ENCODE measurements at places on chromosomes 4 and X.

DNA sequence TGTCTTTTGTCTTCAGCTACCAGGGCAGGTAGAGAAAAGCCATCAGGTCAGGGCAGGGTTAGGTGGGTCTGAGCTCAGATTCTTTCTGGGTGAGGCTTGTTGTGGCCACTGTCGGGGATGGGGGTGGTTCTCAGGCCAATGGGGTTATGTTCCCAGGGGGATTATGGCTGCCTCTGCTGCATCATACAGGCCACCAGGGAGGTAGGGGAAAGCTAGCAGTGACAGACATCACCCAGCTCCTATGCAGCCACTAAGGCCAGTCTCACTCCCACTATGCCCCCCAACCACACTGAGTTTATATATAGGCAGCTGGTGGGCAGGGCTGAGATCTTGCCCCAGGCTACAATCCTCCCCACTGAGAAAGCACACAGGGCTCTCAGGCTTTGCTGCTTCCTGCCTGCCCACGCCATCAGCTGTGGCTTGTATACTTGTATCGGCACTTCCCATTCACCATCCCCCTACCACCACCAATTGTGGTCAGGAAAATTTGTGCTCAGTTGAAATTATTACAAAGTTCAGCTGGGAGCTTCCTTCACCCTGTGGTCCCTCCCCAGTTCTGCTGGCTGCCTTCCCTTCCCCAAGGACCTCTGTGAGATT, 72.6 kb upstream of the PTPN13 start:
- no peak for DNase-seq

DNA sequence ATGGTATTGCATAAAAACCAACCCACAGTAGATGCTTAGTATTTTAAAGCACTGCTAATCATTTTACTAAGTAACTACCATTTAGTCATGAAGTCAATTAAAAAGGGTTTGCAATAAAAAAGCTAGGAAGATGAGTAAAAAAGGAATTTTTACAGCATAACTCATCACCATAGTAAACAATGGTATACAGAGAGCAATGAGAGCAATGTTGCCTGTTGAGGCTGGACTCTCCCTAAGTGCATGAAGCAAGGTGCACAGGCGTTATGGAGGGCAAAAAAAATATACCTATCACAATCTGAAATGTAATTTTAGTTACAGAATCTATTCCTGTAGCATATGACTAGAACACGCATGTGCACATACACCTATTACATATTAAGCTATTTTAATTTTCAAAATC, 129.6 kb upstream of the BMP3 start:
- DNase-seq: no peak

GRCh38 chr4:112818594-112818965, 181.6 kb downstream of the LARP7 start:
- no peak for DNase-seq

- DNase-seq: no peak
Measured at GRCh38 chr4:102411408-102411807, 66.1 kb upstream of the SLC39A8 start.

DNA sequence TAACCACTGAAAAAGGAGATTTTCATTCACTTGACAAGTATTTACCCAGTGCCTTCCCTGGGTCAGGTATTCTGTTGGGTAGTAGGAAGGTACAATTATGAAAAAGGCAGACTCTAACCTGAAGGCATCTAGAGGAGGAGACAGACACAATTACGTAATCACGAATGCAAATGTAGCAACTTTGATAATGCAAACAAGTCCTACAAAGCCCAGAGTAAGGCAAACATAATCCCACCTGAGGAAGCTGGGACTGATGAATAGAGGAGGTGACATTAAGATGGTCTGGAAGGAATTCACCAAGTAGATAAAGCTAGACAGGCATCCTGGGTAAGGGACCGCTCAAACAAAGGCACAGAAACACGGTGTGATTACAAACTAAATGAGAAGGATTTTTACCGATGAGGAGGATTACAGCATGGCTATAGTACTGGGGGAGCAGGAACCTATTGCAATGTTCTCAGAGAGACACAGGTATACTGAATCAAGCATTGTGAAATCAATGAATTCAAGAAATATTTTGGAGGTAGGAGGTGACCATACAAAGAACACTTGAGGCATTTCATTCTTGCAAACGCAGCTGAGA, 37.1 kb downstream of the TMEM150C start:
- DNase-seq: no peak

- no peak for DNase-seq
Measured at GRCh38 chrX:16205840-16206239, 38.6 kb downstream of the MAGEB17 start.

DNA sequence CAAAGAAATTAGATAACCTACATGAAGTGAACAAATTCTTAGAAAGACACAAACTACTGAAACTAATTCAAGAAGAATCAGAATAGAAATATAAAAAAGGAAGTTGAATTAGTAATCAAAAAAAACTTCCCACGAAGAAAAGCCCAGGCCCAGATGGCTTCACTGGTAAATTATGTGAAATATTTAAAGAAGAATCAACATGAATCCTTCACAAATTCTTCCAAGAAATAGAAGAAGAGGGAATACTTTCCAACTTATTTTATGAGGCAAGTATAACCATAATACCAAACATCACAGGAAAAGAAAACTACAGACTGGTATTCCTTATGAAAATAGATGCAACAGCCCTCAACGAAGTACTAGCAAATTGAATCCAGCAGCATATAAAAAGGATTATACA, 30.7 kb downstream of the MOSPD2 start:
- DNase-seq: no peak

GRCh38 chrX:1750267-1750666, 135.4 kb downstream of the ASMT start:
- no peak for DNase-seq

DNA sequence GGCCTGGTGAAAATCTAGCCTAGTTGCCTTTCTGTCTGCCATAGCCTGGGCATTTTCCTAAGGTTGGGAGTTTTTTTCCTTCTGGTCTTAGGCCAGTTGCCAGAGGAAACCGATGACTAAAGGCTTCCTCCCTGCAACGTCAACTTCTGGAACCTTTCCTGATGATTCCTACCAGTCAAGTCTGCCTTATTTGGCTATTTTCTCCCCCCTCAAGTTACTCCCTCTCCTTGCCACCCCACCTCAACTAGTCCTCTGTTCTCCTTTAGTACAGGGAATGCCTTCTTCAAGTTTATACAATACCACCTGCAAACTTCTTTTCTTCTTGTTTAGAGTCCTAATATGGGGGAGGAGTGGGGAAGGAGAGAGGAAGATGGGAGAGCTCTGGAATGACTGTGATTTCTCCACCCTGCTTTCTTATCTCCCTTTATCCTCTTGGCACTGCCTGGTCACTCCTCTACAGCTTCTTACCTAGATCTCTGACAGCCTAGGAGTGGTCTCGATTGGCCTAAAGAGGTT, 10.6 kb downstream of the MSN start:
- DNase-seq: no peak

- no peak for DNase-seq
Measured at GRCh38 chrX:51163730-51164129, 168.9 kb upstream of the NUDT10 start.

DNA sequence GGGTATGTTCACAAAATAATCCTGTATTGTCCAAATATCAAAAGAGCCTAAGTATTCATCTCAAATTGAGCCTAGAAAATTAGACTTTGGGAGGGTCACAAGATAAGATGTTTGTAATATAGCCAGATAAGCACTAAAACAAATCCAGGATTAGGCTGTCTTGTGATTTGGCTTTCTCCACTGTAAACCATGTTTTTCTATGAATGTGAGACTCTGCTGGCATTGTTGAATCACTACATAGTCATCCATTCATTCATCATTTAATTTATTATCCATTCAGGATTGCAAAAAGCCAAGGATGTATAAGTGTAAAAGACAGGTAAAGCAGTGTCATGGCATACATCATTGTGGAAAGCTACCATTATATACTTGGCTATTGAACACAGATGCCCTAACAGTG, 148.0 kb downstream of the GRID2 start:
- no peak for DNase-seq

GRCh38 chrX:128805236-128805635, 718.1 kb downstream of the SMARCA1 start:
- DNase-seq: no peak

DNA sequence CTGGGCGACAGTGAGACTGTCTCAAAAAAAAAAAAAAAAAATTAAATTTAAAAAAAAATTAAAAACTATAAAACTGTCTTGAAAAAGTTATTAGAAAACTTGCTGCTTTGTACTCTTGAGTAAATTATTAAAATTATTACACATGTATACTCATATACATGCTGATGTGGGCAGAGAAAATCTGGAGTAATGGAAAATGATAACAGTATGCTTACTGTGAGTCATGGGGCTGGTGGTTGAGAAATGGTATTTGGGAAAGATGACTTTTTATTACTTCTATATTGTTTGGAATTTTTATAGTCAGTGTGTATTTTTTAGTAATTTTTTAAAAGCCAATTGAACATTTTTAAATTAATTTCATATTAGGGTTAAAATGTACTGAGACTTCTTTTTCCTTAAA, 7.5 kb downstream of the YY2 start:
- DNase-seq: no peak

All from hematopoietic multipotent progenitor cell treated with erythropoietin and hydrocortisone succinate and interleukin-3 and kit ligand, for 17 days (in vitro differentiated cells).